Spleen (tissue), 13 donors: ENCODE measurements at places on chromosomes 2 and 18.

DNA sequence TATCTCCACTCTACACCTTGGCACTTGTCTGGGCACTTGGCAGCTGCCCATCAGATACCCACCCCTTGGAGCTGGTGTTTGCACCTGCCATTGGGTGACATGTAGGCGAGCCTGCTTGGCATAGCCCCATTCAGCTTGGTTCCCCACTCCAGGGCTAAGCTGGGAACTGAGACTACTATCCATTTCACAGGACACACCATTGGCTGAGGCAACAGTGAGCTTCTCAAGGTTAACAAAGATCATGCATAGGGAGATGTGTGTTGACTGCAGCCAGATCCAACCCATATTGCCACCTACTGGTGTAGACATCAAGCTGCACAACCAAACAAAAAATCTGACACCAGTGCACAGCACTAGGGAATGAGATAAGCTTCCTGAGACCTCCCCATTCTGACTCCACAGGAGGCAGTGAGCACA, 1389.8 kb upstream of the TMEFF2 start:
- no peaks in the 10 kb centered on the region for H3K4me1 ChIP-seq
- H3K4me3 ChIP-seq: no peak overlapping the region
- no peaks in the 10 kb centered on the region for H3K27me3 ChIP-seq
- peak; percentile 45 for DNase-seq

GRCh38 chr2:170598067-170598395, 117.1 kb upstream of the SP5 start:
- H3K27me3 ChIP-seq: no peaks in the 10 kb centered on the region
- no peaks in the 10 kb centered on the region for H3K36me3 ChIP-seq
- no peak overlapping the region for H3K4me3 ChIP-seq
- no peaks in the 10 kb centered on the region for H3K4me1 ChIP-seq
- DNase-seq: no peak

DNA sequence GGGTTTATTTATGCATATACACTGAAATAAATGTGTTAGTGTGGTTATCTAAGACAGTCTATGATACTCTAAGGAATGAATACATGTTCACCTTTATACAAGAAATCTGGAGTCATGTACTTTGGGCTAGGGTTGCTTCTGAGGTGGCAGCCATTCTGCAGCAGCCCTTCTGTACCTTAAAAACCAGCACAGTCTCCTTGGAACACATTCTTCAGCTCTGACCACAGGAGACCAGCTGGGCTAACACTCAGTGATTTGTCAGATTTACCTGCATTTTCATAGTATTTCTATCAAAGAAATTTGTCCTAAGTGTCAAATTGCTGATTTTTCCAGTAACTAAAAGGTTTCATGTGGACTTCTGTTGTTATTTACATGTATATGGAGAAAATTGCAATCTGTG, 167.7 kb downstream of the CAMKMT start:
- H3K4me1 ChIP-seq: no peaks in the 10 kb centered on the region
- no peak overlapping the region for H3K27ac ChIP-seq
- peaks cover 18% of the 10 kb centered on the region for H3K36me3 ChIP-seq

GRCh38 chr2:110766291-110766690, 33.9 kb downstream of the ACOXL start:
- no peaks in the 10 kb centered on the region for H3K27me3 ChIP-seq
- no peaks in the 10 kb centered on the region for H3K36me3 ChIP-seq
- H3K27ac ChIP-seq: no peak overlapping the region
- no peak for DNase-seq

DNA sequence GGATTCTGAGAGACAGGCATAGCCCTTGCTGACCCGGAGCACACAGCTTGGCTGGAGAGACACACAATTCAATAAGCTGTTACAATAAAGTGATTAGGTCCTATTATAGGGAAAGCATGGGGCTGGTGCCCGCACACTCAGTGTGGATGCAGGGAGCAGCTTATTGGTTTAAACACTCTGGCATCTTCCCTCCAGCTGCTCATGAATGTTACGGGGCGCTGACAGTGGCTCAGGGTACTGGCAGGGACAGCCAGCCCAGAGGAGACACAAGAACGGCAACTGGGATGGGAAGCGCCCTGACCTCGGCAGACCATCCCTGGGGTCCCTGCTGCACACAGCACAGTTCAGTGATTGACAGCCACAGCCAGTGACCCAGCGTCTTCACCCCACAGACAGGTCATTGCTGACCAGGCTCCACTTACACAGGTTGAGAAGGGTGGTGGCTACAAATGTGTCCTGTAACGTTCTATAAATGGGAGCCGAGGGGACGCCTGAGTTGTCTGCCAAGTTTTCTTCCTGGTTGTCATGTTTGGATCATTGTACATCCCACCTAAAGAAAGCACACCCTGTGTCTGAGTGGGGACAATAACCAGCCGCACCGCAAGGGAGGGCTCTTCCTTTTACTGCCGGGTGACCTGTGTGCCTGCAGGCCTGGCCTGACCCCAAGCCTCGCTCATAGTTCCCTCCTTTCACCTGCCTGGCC, 60.3 kb downstream of the SH3BP4 start:
- DNase-seq: no peak
- no peaks in the 10 kb centered on the region for H3K36me3 ChIP-seq
- no peaks in the 10 kb centered on the region for H3K4me1 ChIP-seq
- no peaks in the 10 kb centered on the region for H3K27me3 ChIP-seq
- no peak overlapping the region for H3K4me3 ChIP-seq
- no peak overlapping the region for H3K27ac ChIP-seq

- peaks cover 31% of the 10 kb centered on the region for H3K4me1 ChIP-seq
- no peaks in the 10 kb centered on the region for H3K27me3 ChIP-seq
- no peaks in the 10 kb centered on the region for H3K36me3 ChIP-seq
- H3K27ac ChIP-seq: peak overlapping the region; percentile 66
These were observed 109.2 kb downstream of the MAP4K4 start for GRCh38 chr2:101806701-101807100.

DNA sequence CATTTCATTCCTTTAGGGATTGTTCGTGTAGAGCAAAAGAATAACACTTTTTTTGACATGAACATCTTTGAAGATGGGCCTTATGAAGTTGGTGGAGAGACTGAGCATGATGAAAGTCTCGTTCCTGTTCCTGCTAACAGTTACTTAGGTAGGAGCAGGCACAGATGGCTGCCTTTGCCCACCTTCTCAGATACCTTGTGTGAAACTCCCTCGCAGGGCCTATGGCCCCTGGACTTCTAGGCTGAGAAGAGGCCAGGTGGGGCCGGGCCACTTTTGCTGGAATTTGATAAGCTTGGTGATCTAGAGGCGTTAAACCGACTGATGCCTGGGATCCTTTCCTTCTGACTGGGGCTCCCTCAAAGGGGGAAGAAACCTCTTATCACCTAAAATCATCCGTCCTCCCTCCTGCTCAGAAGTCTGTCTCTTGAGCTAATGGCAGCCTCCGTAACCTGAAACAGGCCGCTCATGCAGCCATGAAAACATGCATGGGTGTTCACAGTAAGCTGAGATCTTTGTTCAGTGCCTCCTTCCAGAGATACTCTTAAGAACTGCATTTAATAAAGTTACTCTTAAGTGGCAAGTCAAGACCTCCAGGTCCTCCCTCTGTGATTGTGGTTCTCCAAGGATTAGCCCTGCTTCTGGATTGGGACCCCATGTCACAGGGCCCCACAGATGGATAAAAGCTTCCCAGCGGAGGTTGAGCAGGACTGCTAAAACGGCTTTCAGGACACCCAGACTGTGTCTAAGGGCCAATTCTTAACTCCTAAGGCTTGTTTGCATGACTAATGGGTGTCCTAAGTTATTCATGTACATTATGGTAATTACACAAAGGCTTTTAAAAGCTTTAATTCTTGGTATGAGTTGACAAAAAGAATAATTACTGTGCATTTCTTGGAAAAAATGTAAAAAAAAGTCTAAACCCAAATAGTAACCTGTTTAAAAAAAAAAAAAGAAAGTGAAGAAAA, 43.9 kb downstream of the ITGA6 start:
- no peaks in the 10 kb centered on the region for H3K4me1 ChIP-seq
- H3K36me3 ChIP-seq: no peaks in the 10 kb centered on the region
- no peak overlapping the region for H3K4me3 ChIP-seq
- no peak overlapping the region for H3K27ac ChIP-seq

GRCh38 chr2:197700960-197701359, 4.2 kb upstream of the MARS2 start:
- no peak for DNase-seq
- peaks cover 7% of the 10 kb centered on the region for H3K4me1 ChIP-seq
- H3K27ac ChIP-seq: no peak overlapping the region
- H3K4me3 ChIP-seq: no peak overlapping the region
- no peaks in the 10 kb centered on the region for H3K36me3 ChIP-seq

DNA sequence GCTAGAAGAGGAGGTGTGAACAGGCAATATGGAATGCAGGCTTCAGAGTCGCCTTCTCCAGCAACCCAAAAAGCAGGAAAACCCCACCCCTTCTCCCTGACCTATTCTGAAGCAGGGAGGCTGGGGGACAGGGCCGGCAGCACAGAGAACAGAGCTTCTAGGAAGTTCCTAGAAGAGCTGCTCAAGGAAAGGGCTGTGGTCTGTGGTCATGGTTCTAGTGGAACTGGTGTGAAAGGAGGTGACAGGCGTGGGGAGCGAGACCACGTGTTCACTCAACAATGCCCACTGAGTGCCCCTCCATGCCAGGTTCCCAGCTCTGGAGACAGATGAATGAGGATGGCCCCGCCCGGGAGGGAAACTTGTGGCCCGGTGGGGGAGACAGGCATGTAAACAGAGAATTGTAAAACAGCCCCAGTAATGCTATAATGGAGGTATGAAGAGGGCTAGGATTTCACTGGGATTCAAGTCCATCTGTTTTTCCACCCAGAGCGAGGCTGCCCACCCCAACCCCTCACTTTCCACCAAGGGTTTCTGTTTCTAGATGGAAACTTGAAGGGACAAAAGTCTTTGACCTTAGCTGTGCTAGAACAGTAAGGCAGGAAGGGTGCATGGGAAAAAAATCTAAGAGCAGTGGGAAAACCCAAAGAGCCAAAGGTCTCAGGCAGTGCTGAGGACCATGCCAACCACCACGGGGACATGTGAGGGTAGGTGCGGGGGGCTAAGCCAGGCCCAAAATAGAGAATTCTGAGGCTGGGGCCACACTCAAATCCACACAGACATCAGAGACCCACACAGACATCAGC, 71.8 kb downstream of the TNS1 start:
- no peak overlapping the region for H3K4me3 ChIP-seq
- no peaks in the 10 kb centered on the region for H3K27me3 ChIP-seq
- no peak for DNase-seq
- H3K27ac ChIP-seq: peak overlapping the region; percentile 85
- peaks cover 78% of the 10 kb centered on the region for H3K4me1 ChIP-seq

- no peaks in the 10 kb centered on the region for H3K27me3 ChIP-seq
- no peak overlapping the region for H3K4me3 ChIP-seq
- no peak for DNase-seq
- H3K4me1 ChIP-seq: peaks cover 3% of the 10 kb centered on the region
- peaks cover 2% of the 10 kb centered on the region for H3K36me3 ChIP-seq
- H3K27ac ChIP-seq: no peak overlapping the region
These were observed 95.1 kb downstream of the EHBP1 start for GRCh38 chr2:62800618-62801017.

DNA sequence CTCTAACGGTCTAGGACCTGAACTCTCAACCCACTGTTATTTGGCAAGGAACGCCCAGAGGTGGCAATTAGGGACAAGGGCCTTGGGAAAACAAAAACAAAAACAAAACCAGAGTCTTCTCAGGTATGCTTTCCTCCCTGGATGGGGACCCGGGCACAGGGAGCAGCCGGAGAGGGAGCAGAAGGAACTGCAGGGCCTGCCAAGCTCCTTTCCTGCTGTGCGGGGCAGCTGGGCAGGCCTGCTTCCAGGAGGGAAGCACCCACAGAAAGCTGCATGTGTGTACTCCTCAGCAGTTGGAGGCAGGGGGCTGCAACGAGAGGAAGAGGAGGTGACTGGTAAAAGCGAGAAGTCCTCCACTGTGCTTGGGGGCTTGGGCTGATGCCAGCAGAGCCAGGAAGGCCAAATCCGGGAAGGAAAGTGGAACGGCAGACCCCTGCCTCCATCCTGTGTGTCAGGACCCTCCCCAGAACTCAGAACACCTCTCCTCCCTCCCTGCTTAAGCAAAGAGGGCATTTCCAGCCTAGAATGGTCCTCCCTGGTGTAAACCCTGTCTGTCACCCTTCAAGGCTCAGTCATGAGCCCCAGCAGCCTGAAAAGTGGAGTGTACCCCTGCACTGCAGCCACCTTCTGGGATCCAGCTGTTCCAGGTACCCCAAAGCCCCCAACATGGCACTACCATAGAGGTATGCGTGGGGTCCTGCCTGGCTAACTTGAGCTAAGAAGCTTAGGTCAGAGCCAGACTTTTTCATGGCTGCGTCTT, 56.3 kb downstream of the DNMT3A start:
- peaks cover 34% of the 10 kb centered on the region for H3K4me1 ChIP-seq
- H3K27me3 ChIP-seq: no peaks in the 10 kb centered on the region
- peak overlapping the region; percentile 72 for H3K27ac ChIP-seq
- DNase-seq: no peak
- H3K4me3 ChIP-seq: no peak overlapping the region
- H3K36me3 ChIP-seq: peaks cover 37% of the 10 kb centered on the region

DNA sequence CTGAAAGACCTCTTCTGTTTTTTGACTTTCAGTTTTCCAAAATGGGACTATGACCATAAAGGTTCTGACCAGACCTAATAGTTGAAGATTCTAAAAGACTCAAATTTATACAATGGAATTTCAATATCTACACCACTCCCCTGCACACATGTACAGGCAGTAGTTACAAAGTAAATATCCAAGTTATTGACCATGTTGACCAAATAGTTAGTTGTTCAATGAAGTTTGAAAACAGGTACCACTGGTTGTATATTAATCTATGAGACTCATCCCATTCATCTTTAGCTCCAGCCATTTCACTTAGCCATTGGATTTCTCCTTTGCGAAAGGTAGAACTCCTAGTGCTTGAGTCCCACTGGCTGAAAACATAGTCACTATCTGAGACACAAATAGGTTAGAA, 277.4 kb downstream of the SETBP1 start:
- H3K36me3 ChIP-seq: no peaks in the 10 kb centered on the region
- H3K4me3 ChIP-seq: no peak overlapping the region
- no peaks in the 10 kb centered on the region for H3K4me1 ChIP-seq
- H3K27me3 ChIP-seq: no peaks in the 10 kb centered on the region

DNA sequence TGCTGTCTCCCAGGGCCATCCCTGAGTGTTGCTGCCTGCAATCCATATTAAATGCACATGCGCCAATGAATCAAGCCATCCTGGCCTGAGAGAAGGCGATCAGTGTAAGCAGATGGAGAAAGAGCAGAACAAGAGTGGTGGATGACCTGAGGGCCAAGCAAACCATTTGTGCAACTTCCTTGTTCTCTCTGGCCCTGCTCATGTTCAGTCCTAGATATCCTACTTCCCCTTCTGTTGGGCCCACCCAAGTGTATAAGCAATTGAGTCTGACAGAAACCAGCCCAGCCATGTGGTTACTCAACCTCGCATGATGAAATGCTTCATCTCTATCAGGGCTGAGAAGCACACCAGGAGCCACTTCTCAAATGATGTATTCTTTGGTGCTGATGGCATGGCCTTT, 383.1 kb upstream of the ID2 start:
- H3K27me3 ChIP-seq: peaks cover 45% of the 10 kb centered on the region
- H3K27ac ChIP-seq: peak overlapping the region; percentile 83
- H3K4me3 ChIP-seq: no peak overlapping the region
- no peak for DNase-seq
- H3K4me1 ChIP-seq: peaks cover 42% of the 10 kb centered on the region

- H3K36me3 ChIP-seq: no peaks in the 10 kb centered on the region
- no peak for DNase-seq
- no peaks in the 10 kb centered on the region for H3K27me3 ChIP-seq
- no peak overlapping the region for H3K4me3 ChIP-seq
These were observed 116.9 kb downstream of the RND3 start for GRCh38 chr2:150370561-150370960.
